ENCODE measurements at places on chromosomes 7 and 10. TPM values are rescaled to one million over a fixed set of nuclear protein-coding genes. Genes with fewer than 3 reads are reported as not detected.

Gene LRIT1
- total RNA-seq = not detected

Gene SPDYE6
- total RNA-seq = not detected

Gene AGR3
- not detected for total RNA-seq

DNA sequence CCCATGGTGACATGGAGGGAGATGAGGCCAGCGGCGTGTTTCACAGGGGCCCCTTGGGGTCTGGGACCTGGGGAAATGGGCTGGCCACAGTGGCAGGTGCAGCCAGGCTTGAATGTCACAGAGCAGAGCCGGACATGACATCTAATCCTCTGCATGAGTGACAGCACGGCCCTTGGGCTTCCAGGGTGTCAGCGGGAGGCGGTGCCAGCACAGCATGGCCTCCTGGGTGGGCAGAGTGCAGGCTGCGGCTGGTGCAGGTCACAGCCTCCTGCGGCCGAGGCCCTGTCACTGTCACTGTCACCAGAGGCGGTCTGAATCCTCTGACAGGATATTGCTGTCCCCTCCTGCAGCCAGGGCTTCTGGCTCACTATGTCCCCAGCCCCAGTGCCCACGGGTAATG is 18.2 kb downstream of the BHLHA15 start:
- H3K36me3 ChIP-seq = peaks cover 3% of the 10 kb centered on the region
- no peaks in the 10 kb centered on the region for H3K27me3 ChIP-seq
- H3K4me3 ChIP-seq = no peak overlapping the region
- no peaks in the 10 kb centered on the region for H3K4me1 ChIP-seq

Data from fibroblast of lung (primary cell).